Urothelium cell line (cell line): ENCODE measurements at places on chromosomes 3 and 15.

- no peak for DNase-seq
Observed at GRCh38 chr3:28291577-28291976, 50.2 kb downstream of the CMC1 start.

DNA sequence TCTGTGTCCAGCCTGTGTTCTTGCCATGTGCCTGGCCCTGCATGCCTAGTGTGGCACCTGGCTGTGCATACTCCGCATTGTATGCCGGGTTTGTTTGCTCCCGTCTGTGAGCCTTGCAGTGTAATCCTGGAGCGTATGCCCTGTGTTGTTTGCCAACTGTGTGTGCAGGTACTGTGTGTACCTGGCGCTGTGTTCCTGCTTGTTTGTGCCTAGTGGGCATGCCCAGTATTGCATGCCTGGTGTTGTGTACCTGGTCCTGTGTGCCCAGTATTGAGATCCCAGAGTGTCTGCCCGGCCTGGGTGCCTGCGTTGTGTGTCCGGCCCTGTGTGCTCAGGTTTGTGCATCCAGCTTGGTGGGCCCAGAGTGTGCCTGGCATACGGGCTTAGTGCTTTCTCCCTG, 54.5 kb upstream of the CHRNA7 start:
- no peak for DNase-seq

- DNase-seq, result no peak
Observed at GRCh38 chr3:7707187-7707586, 794.4 kb upstream of the LMCD1 start.

- DNase-seq, result no peak
Observed at GRCh38 chr3:64224826-64225610, at the start of gene PRICKLE2. TSS of gene PRICKLE2 (minus strand) at chr3:64225466. CDS start at chr3:64198927, 26,539 bp downstream.

DNA sequence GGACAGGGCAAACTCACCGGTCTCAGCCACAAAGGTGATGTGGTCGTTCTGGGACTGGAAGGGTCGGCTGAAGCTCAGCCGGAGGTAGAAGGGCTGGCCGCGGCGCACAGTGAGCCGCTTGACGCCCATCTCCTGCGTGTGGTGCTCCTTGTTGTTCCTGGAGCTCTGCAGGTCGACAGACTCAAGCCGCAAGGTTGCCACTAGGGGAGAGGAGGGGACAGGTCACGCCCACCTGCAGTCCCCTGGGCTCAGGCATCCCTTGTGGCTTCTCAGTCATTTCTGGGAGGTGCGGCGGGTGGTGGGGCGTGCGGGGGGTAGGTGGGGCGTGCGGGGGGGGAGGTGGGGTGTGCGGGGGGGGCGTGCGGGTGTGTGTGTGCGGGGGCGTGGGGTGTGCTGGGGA, 26.7 kb upstream of the TGM5 start:
- no peak for DNase-seq

- DNase-seq, result no peak
Observed at GRCh38 chr3:196517919-196518318, 2.8 kb upstream of the SMCO1 start.

DNA sequence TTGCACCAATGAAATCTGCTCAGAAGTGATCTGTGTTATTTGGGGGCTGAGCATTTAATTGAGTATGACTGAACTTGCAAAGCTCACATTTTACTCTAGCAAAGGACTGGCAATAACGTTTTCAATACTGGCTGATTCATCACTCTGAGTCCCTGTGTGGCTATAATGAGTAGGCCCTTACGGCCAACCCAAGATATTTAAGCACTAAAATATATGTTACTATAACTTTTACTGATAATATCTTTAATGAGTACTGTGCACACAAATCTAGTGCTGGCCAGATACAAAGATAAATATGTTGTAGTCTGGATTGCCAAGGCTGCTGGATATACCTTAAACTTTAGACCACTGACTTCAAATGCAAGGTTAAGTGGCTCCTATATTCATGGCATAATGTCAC, 436.4 kb upstream of the KCNMB2 start:
- DNase-seq, result no peak

DNA sequence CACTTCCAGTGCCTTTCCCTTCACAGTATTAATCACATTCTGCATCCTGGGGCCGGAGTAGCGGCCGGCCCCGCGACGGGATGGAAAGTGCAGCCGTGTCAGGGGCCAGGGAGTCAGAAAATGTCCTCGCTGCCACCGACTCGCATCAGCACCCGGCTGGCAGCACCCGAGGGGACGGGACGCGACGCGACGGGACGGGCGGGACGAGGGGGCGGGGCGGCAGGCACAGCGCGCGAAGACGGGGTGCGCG, 353 bp downstream of the ATG3 start:
- peak; percentile 74 for DNase-seq

- DNase-seq, result no peak
Observed at GRCh38 chr3:134797057-134797740, 2.1 kb downstream of the EPHB1 start.

DNA sequence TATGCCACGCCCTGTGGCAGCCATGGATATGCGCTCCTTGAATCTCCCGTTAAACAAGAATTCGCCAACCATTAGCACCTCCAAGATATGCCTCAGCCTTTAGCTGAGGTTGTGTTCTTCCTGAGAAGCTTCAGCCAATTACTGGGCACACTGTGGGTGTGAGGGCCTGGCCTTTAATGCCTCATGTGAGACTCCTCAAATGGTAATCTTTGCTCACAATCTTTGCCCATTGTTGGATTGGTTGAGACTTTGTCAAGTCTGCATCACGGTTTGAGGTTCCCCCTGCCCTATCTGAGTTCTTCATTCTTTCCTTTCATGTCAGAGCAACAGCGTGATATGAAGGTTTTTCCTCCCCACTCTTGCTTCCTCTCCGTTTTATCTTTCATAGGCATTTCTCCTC, 108.1 kb upstream of the CCDC54 start:
- DNase-seq, result no peak

GRCh38 chr3:150727653-150728502, 24.2 kb upstream of the ERICH6 start:
- DNase-seq, result no peak

DNA sequence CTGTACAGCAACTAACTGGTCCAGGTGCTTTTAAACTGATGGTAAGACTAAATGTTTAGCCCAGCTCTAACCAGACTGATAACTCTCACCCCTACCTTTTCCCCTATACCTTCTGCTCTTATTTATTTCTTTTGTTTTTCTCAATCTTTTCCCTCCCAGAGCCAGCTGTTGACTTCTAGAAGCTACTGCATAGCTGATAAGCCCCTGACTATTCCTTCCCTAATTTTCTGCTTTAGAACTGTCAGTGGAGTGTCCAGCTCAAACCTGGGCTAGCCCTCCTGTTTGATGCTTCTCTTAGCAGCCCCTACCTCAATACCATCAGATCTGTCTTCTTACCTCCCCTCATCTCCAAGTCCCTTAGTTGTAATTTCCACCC, 20.6 kb downstream of the SLC35G2 start:
- DNase-seq, result no peak

- no peak for DNase-seq
Observed at GRCh38 chr3:15899388-15899787, 101.6 kb upstream of the ANKRD28 start.

GRCh38 chr3:17367171-17367570, 375.3 kb downstream of the TBC1D5 start:
- no peak for DNase-seq

DNA sequence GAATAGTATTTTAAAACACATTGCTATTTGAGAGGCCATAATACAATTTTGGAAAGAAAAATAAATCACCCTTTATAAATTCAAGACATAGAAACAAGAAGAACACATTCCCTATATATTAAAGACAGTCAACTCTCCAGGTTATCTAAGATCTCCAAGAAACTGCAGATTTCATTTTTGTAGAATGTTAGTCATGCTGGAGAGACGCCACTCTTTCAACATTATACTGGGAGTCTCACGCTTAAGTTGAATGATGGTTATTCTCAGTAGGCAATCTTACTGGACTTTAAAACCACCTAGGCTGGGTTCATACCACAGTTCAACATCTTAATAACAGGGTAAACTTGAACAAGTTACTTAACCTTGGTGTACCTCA, 3.6 kb upstream of the CHRM5 start:
- no peak for DNase-seq

- DNase-seq, result no peak
Observed at GRCh38 chr15:91411586-91411985, 311.5 kb downstream of the SV2B start.

- DNase-seq, result no peak
Observed at GRCh38 chr3:15635121-15635661, 33.6 kb downstream of the BTD start.

GRCh38 chr15:101027273-101027901, 108.2 kb downstream of the LRRK1 start:
- no peak for DNase-seq

GRCh38 chr3:124559846-124560574, 170.2 kb upstream of the UMPS start:
- peak; percentile 84 for DNase-seq

DNA sequence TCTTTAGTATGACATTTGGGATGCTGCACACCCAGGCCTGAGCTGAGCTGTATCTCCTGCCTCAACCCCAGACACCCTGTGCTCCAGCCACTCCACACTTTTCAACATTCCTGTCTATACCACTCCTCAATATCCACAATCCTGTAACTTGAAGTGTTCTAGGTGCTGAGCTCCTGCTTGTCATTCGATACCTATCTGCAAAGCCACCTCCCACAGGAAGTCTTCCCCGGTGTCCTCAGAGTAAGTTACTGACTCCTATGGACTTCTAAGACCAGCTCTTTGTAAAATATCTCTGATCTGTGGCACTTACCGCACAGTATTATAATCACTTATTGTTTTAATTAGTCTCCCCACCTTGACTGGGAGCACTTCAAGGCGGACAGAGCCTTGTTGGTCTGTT, 1.2 kb upstream of the CAV3 start:
- DNase-seq, result no peak

DNA sequence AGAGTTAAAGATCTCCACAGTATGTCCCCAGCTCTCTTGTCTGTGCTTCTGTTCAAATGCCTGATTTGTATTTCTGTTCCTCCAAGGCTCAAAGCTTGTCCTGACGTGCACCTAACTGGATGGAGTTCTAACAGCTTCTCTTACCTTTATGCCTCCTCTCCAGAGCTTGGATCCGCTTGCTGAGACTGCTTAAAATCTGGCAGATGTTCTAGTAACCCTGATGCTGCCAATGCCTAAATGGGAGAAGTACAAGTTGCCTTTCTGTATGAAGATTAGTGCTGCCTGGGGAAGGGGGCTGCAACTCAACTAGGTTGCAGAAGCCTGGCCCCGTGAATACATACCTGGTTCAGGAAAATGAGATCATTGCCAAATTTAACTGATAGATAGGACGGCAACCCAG, 354.5 kb upstream of the KCNMB2 start:
- no peak for DNase-seq

DNA sequence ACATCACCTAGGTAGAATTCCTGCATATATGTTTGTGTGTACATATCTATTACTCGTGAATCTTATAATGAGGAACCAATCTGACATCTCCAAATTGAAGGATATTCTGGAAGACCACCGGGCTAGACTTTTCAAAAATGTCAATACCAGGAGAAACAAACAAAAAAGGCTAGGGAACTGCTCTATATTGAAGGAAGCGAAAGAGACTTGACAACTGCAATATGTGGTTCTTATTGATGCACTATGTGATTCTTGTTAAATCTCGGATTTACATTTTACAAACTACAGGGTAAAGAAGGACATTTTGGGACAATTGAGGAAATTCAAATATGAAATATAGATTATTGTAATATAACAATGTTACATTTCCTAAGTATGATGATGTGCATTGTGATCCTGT, 137.5 kb upstream of the CCDC54 start:
- no peak for DNase-seq

DNA sequence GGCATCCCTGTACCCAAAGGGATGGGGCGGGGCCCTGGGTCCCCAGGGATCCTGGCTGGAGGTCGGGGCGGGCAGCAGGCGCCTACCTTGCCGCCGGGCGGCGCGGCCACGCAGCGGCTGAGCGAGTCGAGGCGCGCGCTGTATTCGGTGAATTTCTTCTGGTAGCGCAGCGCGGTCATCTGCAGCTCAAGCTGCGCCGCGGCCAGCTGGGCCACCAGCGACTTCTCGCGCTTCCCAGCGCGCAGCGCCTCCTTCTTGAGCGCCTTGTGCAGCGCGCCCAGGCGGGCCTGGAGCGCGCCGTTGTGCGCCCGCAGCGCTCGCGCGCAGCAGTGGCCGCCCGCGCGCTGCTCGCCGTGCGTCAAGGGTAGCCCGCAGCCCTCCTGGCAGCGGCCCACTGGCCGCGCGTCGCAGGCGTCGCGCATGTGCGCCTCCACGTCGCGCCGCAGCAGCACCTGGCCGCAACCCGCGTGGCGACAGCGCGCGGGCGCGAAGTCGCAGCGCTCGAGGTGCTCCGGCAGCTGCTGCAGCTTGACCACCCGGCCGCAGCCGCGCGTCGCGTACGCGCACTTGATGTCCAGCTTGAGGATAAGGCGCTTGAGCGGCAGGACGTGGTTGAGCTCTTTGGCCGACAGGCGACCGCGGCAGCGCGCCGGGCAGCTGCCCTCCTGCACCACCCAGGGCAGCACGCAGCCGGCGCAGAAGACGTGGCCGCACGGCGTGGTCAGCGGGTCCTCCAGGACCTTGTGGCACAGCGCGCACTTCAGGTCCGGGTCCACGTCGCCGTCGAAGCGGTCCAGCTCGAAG, 522 bp downstream of the PDZRN3 start:
- peak; percentile 61 for DNase-seq

GRCh38 chr15:75446151-75446550, 5.3 kb downstream of the SIN3A start:
- DNase-seq, result no peak
